ENCODE measurements at places on chromosomes 4 and X.

DNA sequence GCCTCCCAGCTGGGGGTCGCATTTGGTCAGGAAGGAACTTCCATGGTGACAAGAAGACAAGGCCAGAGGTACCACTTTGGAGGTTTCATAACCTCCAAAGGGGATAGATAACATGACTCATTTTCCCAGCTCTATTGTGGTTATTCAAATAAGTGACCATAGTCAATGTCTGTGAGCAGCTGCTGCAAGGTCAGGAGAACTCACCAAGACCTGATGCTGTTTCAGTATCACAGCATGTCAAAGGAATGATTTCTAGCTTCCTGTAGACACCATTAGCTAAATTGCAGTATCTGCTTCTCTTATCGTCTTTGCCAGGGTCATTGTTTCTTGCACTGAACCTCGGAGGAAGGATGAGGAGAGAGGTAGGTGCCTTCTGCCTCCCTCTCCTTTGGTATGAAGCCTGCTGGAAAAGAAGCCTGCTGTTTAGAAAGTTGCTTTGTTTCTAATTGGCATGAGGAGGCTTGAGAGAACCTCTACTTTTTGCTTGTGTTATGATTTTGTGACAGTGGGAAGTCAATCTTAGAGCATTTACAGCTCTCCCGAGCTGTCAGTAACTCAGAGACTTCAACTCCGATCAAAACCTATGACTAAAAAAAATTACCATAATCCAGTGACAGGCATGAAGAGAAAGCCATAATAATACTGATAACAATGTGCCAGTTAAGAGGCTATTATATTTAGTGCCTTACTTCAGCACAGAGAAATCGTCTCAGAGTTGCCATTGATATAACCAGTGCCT, 38.0 kb upstream of the GATB start:
- no peak for DNase-seq

DNA sequence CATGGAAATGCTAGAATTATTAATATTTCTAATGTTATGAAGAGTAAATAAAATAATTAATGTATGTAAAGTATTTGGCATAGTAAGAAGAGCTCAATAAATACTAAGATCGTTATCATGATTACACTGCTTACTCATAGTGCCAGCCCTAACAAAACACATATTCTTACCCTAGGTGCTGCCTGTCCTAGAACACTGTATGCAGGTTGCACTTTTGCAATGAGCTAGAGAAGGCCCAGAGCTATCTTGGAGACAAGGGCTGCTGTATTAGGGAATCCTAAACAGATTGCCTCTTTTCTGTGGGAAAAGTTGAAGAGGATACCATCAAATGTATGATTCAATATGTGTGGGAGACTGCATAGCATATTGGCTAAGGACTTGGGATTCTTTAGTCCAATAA, 48.0 kb upstream of the TMEM164 start:
- no peak for DNase-seq

DNA sequence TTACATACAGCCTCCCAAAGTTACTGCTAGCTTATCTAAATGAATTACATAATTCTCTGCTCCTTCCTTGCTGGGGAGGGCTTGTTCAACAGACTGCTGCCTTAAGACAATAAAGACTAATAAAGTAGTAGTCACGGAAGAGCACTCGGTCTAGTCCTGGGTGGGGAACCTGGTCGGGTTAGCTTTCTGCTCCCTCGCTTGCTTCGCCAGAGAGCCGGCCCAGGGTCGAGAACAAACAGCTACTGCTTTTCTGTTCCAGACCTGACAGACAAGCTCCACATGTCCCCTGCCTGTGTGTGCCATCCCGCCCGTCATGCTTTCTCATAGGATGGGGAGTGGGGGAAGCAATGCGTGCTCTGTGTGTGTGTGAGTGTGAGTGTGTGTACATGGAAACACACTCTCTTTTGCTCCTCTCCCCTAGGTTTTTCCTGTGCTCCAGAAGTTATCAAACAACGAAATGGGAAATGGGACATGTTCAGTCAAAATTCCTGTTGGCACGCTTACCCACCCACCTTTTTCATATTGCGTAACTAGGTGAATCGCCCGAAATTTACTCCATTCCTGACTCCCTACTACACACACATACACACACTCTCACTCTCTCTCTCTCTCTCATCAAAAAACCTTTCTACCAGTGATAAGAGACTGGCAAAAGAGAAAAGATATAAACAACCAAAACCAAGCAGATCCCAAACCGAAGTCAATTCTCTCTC, 1.3 kb downstream of the NPY1R start:
- DNase-seq = no peak

DNA sequence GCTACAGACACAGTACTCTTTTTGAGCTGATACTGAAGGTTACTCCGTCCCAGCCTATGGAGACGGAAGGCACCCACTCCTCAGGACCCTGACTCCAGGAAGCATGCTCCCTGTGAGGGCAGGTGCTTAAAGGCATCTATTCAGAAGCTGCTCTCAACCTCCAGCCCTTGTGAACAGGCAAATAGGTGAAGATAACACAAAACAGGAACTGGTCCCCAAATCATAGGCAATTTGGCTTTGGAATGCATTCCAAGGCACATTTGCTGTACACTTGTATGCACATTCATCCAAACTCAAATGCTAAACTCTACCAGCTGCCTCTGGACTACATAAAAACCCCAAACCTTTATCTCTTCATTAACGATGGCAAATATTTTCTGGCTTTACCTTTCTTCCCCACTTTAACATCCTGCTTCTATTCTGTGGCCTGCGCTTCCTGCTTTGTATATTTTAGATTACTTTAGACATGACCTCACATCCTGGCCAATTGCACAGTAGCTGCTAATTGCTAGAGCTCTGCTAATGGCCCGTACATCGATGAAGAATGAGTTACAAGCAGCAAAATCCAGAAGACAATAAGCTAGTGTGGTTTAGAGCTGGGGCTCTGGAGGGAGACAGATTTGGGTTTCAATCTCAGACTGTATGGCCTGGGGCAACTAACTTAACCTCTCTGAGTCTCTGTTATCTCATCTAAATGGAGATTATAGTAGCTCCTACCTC, 3.2 kb downstream of the SEL1L3 start:
- no peak for DNase-seq

DNA sequence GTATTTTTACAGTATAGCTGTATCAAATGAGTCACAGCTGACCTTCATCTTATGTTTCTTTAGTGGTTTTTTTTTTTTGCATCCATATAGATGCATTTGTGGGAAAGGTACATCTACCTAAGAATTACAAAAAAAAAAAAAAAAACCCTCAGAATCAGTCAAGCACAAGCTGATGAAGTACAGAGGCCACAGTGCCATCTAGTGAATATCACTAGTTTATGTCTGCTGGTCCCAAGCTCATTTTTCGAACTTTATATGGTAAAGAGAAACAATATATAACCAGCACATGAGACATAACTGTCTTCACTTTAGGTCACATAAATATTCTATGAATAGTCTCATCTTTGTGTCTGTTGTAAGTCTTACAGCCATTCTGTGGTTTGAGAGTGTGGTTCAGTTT, 220.1 kb downstream of the DLG3 start:
- no peak for DNase-seq

All from stimulated activated CD4-positive, alpha-beta T cell treated with anti-CD3 and anti-CD28 coated beads, TNF-alpha, amount 100 ng/mL, for 48 hours (primary cell).